A673 (cell line): ENCODE measurements at places on chromosomes 6 and 20.

- no peak for DNase-seq
These were observed 21.8 kb downstream of the HLA-E start for GRCh38 chr6:30511169-30511546.

- DNase-seq = no peak
These were observed 755.8 kb downstream of the DHX35 start for GRCh38 chr20:39717936-39718335.

DNA sequence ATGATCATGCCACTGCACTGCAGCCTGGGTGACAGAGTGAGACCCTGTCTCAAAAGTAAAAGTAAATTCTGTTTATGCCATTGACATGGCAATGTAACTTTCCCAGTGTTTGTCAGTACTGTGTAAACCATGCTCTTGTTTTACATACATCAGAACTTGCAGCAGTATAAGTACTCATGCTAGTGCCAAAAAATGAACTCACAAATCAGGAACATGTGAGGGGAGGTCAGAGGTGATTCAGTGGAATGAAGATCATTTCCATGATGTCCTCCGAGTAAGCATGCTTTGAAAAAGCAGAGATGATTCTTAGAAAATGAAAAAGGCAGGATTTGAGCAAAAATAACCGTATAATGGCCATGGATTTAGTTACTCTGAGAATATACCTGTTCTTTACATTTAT is 81.9 kb downstream of the ANKS1A start:
- DNase-seq = no peak

GRCh38 chr6:113512576-113512975 is 344.6 kb upstream of the MARCKS start:
- no peak for DNase-seq

DNA sequence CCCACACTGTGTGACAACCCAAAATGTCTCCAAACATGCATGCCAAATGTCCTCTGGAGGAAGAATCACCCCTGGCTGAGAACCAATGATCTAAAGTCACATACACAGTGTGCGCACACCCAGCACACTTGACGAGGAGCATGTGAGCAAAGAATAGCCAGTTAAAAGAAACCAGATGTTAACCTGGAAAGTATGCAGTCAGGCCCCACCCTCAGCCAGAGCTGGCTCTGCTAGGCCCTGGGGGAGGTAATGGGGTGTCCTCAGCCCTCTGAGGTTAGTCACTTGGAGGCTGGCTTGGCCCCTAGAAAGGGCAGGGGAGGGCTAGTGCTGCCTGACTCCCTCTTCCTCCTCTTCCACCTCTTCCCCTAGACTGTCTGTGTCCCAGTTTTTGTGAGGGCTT is 15.2 kb upstream of the GUCA1A start:
- no peak for DNase-seq

GRCh38 chr6:5522147-5522546 is 260.8 kb downstream of the FARS2 start:
- no peak for DNase-seq

GRCh38 chr20:33862709-33863403 is 51.7 kb downstream of the CHMP4B start:
- DNase-seq = peak; percentile 78

- DNase-seq = no peak
These were observed 68.5 kb upstream of the NFATC2 start for GRCh38 chr20:51610761-51611624.
